ENCODE measurements at places on chromosomes 2 and 18.

- no peak for DNase-seq
These were observed 224.7 kb downstream of the CDH7 start for GRCh38 chr18:65975536-65975935.

DNA sequence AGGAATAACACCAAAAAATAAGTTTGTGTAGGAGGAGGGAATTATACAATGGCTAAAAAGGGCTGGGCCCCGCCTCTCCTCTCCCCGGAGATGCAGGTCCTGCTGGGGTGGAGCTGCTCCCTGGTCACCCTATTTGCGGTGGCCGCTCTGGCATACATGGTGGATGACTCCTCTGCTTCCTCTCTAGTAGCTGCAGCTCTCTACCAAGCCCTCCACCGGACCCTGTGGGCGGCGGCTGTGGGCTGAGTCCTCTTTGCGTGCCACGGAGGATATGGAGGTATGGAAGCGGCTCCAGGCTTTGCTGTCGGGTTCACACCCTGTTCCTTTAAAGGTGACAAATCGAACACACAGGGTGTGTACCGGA is 77.1 kb upstream of the SEC11C start:
- DNase-seq, result no peak

DNA sequence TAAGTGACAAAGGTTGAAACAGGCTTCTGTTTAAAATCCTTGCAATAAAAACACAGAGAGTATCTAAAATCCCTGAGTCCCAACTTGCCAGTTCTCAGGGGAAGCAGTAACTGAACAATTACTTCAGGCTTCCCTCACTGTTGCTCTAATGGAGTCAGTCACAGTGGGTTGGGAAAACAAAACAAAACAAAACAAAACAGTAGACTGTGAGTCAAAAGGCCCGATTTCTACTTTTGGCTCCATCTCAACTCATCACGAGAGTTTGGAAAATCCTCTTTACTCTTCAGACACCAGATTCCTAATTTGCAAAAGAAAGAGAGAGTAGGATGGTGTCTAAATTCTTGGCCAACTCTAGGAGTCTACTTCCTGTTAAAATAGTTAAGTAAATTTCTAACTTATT is 1.1 kb downstream of the FSHR start:
- DNase-seq, result no peak

GRCh38 chr2:118855451-118856279 is 8.2 kb upstream of the EN1 start:
- DNase-seq, result no peak

DNA sequence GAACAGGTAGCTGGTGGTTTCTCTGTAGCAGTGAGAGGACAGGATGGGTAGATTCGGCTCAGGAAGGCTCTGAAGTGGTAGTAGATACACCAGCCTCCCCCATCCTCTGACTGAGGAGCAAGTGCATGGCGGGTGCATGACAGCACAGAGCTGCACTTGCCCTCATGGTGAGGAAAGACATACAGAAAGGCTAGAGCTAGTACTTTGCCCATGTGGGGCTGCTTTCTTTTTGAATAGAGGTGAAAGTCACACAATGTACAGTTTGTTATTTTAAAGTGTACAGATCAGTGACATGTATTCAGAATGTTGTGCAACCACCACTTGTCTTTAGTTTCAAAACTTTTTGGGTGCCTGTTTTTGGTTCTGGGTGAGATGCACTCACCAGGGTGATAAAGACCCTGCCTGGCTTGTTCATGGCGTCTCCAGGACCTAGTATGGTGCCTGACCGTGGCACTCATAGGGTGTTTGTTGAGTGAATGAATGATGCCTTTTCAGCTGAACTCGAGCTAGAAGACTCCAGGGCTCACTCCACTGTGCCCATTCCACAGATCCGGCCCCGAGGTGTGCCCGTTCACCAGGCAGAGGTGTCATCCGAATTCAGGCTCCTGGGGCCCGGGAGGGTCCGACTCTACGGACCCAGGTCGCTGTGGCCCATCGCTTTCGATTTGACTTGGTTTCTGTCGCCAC is 421 bp upstream of the VAMP5 start:
- no peak for DNase-seq

- no peak for DNase-seq
These were observed 22.3 kb upstream of the CAVIN2 start for GRCh38 chr2:191869178-191869577.

GRCh38 chr18:51953521-51953920 is 386.5 kb upstream of the DCC start:
- DNase-seq, result no peak

GRCh38 chr18:76875390-76876325 is 53.3 kb downstream of the ZNF236 start:
- DNase-seq, result no peak

DNA sequence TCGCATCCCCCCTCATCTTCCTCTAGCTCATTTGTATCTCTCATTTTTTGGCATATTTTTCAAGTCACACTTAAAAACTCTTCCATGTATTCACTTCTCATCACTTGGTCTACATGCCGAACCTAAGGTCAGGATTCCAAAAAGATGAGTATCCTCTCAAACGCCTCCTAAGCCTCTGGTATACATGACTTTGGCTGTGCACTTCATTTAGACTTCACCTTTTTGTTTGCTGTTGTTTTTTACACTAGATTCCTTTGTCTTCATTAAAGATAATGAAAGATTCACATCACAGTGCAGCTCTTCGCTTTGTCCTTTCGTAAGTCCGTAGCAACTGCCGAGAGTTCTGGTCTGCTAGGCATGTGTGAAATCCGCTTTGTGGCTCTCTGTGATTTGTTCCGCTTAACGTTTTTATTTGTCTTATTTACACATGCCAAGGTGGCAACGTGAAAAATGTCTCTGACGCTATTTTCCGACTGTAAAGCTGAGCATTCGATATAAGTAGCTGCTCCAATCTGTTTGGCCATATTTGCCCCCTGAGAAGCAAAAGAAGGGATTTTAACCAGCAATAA is 17.7 kb downstream of the RND3 start:
- no peak for DNase-seq

DNA sequence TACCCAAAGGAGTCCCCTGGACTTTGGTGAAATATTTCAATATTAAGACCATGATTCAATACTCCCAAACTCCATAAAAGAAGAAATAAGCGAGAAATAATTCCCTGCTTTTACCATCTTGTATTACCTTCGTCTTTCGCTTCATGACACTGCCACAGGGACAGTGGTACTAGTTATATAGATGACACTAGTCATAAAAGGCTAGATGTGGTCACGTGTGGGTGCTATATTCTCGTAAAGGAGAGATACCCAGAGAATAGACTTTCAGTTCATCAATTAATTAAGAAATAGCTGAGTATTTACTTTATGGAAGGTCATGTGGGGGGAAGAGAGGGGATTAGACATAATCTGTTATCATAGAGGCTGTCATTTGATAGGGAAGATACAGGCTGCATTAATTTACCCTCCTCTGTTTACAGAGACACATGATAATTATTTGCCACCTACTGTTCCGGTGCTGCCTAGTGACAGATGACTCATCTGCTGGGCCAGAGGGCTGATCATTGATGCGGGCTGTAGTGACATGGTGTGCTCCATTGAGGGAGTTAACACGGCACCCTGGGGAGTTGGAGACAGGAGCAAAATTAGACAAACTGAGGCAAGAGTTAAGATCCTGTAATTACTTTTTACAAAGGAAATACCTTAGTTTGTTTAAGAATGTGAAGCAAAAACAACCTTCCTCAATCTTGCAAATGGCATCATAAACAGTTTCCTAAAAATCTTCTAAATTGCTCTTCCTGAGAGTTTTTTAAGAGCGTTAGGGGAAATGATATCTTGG is 78.2 kb upstream of the ITGB6 start:
- no peak for DNase-seq

DNA sequence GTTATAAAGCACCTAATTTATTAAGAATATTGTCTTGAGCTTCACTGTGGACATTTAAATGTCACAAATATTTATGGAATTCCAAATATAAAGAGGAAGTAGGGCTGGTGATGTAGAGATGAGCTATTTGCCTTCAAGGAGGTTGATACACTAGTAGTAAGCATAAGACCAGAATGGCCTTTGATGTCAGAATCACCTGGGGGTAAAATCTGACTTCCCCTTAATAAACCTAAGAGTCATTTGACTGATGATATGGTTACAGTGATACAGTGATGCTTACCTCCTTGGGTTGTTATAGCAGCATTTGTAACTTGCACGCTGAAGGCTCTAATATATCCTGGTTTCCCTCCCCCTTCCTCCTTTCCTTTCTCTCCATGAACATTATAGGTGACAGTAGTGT is 143.7 kb downstream of the CERS6 start:
- no peak for DNase-seq

DNA sequence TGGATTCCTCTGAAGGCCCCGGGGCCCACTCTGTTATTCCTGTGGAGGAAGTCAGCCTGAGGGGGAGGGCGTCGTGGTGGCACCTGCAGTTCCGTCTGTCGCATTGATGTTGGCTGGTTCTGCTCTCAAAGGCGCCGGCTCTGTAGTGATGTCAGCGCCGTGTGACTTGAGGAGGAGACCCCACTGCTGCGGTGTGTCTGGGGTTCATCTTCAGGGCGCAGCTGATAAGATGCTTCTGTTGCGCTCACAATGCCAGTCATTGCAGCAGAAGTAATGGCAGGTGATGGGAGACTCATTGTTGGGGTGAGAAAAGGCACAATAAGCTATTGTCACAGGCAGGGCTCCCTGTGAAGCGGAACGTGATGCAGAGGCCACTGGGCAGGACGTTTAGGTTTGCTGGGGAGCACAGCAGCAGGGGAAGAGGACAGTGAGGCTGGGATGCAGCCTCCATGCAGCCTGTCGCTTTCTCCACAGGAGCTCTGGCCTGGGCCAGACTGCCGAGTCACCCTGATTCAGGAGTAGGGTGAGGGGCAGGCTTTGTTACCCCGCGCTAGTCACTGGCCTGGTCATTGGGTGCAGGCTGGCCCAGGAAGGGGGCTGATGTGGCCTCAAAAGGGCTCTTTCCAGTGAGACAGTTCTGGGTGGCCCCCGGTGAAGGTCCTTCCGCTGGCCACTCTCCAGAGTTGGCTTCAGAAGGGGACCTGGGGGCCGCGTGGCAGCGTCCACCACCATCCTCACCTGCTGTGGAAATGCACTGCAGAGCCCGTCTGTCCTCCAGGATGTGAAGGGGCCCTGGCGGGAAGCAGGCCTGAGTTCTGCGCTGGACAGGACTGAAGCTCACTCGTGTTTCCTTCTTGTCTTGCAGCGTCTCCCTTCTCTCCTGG is 42.9 kb downstream of the SH3BP4 start:
- no peak for DNase-seq

- DNase-seq, result no peak
These were observed 48.9 kb upstream of the IL1RL1 start for GRCh38 chr2:102262216-102263129.

DNA sequence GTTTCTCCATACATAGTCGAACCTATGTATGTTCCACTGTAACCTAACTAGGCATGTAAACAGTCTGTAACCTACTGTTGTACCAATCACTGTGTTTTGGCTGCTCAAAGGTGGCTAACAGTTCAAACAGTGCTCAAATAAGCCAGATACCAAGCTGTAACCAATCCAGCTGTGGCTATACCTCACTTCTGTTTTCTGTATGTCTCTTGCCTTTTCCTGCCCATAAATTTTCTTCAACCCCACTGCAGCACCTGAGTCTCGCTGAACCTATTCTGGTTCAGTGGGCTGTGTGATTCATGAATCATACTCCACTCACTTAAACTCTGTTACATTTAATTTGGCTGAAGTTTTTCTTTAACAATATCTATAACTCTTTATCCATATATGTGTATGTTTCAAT is 340.7 kb downstream of the LPIN1 start:
- DNase-seq, result no peak

- peak; percentile 22 for DNase-seq
These were observed 62.2 kb upstream of the IGFBP5 start for GRCh38 chr2:216757532-216757931.

GRCh38 chr2:145615626-145616025 is 1095.7 kb upstream of the ZEB2 start:
- DNase-seq, result no peak

DNA sequence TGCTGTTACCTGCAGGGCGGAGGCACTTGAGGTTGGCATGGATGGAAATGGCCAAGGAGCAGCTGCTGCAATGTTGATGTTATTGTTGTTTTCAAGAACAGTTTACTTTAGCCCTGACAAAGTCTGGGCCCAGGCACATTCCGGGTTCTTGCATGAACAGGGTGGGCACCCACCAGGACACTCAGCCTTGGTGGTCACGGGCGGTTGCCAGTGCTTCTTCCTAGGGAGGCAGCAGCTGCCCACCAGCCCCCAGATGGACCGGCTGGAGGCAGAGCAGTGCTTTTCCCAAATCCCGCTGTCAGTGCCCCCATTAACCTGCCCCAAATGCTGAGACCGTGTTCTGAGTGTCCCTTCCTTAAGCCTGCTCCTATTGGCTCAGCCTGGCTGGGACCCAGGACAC is 38.5 kb upstream of the B3GNT7 start:
- DNase-seq, result no peak

DNA sequence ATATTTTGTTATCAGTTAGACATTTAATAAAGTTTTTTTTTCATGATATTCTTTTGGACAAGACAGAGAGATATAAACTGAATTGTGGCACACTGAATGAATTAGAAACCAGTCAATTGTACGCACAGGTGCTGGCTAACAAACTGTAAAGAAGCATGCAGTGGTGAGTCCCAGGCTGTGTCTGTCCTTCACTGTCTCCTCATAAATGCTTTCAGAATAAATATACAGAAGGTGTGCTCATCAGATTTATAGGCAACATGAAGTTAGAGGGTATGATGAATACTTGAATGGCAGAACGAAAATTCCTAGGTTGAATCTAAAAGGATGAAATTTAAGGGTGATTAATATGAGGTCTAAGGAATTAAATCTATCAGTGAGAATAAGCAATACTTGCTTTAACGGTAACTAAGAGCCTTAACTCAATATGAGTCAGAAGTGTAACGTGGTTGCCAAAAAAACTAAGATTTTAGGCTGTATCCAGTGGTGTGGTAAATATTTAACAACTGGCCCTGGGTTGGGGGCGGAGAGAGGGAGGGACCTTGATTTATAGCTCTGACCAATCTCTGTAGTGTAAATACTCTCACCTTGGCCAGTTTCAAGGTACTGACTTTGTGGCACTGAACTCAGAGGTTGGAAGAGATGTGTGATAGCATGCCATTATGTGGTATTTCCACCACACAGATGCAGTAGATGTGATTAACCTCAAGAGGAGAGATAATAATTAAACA is 41.9 kb upstream of the AAK1 start:
- no peak for DNase-seq
